ENCODE measurements at places on chromosomes 3 and 15.

- peak; percentile 78 for DNase-seq
Measured at GRCh38 chr3:48194446-48195071, 6.3 kb upstream of the CDC25A start.

GRCh38 chr15:90654233-90655136, 62.7 kb upstream of the BLM start:
- no peak for DNase-seq

GRCh38 chr3:99526921-99527320, 111.5 kb upstream of the COL8A1 start:
- no peak for DNase-seq

GRCh38 chr3:161142486-161142885, 37.3 kb upstream of the B3GALNT1 start:
- DNase-seq: no peak

- no peak for DNase-seq
Measured at GRCh38 chr15:81449836-81450474, 75.9 kb upstream of the TMC3 start.

- no peak for DNase-seq
Measured at GRCh38 chr15:32781781-32782180, 64.0 kb downstream of the GREM1 start.

DNA sequence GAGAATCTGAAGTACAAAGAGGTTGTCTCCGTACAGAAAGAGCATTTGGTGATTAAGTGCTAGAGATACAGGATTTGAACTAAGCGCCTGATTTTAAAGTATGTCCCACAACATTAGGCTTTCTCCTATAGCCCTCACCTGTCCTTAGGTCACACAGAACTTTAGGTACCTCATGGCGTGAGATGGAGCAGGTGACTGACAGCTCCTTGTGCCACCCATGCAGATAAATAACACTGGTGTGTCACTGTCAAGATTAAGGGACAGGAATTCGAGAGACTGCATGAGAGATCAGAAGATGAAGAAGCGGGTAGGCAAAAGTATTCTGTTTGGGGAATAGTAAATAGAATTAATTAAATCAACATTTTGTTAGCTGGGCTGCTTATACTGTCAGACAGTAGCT, 1.1 kb downstream of the BLM start:
- no peak for DNase-seq

- DNase-seq: no peak
Measured at GRCh38 chr3:51916418-51916817, 13.3 kb upstream of the IQCF1 start.

DNA sequence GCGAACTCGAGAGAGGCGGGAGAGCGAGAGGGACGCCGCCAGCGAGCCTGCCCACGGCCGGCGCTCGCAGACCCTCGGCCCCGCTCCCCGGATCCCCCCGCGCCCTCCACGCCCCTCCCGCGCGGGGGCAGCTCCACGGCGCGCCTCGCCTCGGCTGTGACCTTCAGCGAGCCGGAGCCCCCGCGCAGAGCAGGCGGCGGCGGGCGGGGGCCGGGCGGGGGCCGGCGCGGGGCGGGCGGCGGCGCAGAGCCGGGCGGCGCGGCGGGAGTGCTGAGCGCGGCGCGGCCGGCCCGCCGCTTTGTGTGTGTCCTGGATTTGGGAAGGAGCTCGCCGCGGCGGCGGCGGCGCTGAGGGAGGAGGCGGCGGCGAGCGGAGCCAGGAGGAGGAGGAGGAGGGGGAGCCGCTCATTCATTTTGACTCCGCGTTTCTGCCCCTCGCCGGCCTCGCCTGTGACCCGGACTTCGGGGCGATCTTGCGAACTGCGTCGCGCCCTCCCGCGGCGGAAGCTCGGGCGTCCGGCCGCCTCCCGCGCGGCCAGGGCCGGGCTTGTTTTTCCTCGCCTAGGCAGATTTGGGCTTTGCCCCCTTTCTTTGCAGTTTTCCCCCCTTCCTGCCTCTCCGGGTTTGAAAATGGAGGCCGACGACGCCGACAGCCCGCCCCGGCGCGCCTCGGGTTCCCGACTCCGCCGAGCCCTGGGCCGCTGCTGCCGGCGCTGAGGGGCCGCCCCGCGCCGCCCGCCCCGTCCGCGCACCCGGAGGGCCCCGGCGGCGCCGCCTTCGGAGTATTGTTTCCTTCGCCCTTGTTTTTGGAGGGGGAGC, 524 bp downstream of the IGF1R start:
- peak; percentile 52 for DNase-seq

DNA sequence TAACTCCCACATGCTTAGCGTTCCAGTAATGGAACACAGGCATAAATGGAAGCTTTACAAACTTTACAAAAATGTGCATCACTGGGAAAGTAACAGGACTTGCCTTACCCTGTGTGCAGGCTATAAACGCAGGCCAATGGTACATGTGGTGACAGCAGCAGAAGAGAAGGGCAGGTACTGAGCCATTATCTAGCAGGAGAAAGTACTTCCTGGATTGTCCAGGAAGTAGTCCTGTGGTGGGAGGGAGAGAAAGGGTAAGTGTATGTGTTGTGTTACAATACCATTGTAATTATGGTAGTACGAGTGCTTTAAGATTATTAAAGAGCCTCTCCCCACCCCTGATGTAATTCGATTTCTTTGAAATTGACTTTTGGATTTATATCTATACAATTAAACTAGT, 5.3 kb downstream of the ATP1B3 start:
- no peak for DNase-seq

DNA sequence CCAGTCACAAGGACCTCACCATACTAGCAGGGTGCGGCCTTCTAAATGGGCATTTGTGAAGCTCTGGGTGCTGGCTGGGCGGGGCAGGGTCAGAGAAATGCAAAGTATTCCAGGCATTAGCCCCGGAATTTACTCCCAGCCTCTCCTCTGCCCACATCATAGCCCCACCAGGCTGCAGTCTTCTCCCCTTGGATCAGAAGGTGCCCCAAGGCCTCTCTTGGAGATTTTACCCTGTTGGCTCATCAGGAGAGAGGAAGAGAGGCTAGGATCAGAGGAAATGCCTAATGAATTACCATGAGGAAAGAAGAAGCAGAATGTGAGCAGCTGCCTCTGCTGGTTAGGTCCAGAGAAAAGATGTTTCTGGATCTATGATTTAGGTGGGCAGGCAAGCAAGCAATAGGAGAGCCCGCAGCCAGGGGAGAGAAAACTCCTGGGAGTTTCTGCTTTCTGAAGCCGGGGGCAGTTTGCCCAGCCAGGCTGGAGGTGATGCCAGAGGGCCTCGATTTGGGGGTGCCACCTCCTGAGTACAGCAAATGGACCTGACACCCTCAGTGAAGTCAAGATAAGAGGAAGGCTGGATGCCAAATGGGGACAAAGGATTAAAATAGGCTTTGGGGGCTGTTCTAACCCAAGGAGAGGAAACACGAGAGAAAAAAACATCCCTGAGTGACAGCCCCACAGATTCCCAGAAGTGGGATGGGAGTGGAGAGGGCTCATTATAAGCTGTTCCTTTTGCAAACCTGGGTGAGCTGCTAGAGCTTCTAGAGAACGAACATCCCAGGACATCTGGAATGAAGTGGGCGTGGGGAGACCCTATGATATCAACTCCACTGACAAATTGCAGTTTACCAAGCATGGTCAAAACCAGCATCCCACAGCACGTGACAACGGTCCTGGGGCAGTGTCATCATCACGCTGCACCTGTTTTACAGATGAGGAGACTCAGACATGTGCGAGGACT, 65.4 kb downstream of the BDH1 start:
- no peak for DNase-seq

DNA sequence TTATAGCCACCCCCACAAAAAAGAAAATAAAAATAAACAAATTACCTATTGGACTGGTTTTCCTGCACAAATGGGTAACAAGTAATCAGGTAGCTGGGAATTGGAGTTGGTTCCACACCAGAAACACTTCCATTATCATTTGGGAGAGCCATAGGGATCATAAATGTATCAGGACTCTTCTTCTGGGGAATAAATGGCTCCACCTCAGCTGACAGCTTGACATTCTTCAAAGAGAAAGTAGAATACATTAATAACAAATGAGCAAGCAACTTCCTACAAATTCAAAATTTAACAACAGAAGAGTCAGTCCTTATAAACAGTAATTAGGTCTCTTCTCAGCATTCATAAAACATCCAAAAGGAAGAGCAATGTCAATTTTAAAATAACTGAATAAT, 8.7 kb downstream of the SECISBP2L start:
- DNase-seq: no peak

- DNase-seq: no peak
Measured at GRCh38 chr15:63109920-63110319, 11.7 kb upstream of the LACTB start.

- DNase-seq: no peak
Measured at GRCh38 chr15:72173401-72173800, 24.2 kb downstream of the GRAMD2A start.

- DNase-seq: peak; percentile 22
Measured at GRCh38 chr3:105369500-105370371, 3.0 kb downstream of the ALCAM start.

All from iPS-NIHi11 (cell line).